Mesenchymal stem cell (in vitro differentiated cells and primary cell): ENCODE measurements at places on chromosomes 7 and 10.

DNA sequence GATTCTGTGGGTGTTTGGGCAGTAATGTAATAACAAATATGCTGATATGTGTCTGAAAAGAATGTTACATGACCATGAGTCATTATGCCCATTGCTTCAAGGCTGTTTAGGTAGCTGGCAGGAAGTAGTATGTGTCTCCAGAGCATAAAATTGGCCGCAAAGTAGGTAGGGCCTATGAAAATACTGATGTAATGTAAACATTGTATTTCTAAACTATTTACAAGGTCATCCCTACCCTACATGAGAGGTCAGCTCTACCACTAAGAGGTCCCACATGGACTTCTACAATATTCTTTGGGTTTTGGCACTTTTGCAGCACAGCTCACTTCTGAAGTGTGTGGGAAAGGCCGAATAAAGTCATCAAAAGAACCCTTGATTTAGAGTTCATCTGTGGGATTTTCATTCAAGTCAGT is 301.9 kb downstream of the AHR start:
- H3K4me3 ChIP-seq: no peak overlapping the region
- no peaks in the 10 kb centered on the region for H3K36me3 ChIP-seq
- no peaks in the 10 kb centered on the region for H3K27me3 ChIP-seq
- peak overlapping the region; percentile 94 for H3K27ac ChIP-seq
- peaks cover 4% of the 10 kb centered on the region for H3K4me1 ChIP-seq

DNA sequence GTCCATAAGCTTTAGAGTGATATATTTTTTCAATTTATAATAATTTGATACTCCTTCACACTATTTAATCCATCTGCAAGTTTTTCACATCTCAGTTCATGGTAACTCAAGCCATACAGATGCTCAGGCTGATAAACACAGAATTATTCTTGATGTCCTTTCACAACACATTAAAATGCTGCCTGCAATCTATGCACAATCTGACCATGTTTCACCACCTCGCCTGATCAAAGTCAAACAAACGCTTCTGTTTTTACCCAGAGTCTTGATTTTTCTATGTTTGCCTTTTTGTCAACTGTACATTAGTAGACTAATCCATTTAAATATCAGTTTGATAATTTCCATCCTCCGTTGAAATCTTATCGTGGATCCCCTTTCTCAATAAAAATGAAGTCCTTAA is 833.8 kb upstream of the KCND2 start:
- no peaks in the 10 kb centered on the region for H3K36me3 ChIP-seq
- H3K27me3 ChIP-seq: no peaks in the 10 kb centered on the region
- H3K4me3 ChIP-seq: no peak overlapping the region
- DNase-seq: no peak
- H3K27ac ChIP-seq: no peak overlapping the region

DNA sequence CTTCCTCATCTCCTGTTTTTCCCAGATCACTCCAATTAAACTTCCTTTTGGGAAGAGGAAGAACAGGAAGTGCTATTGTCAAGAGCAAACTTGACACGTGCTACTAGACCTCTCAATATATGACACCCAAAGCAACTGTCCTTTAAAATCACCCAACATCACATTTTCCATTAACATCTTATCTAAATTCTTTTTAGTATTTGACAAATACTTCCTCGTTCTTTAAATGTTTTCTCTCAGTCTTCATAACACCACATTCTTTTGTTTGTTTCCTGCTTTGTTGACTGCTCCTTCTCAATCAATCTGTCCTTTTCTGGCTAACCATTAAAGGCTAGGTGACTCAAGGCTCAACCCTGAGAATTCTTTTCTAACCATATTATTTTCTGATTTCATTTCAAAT is 7.1 kb upstream of the TFPI2 start:
- no peak overlapping the region for H3K27ac ChIP-seq
- H3K27me3 ChIP-seq: no peaks in the 10 kb centered on the region

DNA sequence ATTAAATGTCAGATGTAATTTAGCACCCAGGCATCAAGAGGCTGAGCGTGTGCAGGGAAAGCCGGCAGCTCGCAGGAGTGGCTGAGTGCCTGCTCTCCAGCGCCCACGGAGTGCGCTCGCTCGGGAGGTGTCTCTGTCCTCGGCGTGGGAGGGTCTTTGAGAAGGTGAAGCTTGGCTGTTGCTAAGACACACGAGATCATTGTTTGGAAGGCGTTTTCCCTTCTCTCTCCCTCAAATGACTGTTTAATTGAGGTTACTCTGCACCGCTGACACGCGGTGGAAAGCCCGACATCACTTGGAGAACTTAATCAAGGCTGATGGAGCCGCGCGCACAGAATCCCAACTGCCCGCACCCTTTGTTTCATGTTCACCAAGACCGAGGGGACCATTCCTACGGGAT is 414.6 kb downstream of the DNAJB6 start:
- H3K27me3 ChIP-seq: no peaks in the 10 kb centered on the region
- H3K4me1 ChIP-seq: no peaks in the 10 kb centered on the region
- no peaks in the 10 kb centered on the region for H3K36me3 ChIP-seq

DNA sequence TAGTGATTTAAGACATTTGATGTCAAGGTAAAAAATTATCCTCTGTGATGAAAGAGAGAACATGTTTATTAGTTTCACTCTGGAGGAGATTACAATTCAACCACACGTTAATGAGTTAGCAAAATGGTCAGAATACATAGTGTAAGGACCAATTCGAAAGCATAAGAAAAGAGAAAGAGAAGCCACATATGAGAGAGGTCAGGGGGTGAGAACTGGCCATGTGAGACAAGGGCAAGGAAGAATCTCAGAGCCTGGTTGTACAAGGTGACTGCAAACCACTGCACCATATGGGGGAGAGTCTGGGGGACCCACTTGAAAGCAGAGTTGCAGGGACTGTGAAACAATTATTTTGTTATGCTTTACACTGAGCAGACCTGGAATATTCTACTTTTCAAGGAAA is 27.7 kb upstream of the BET1 start:
- H3K36me3 ChIP-seq: no peaks in the 10 kb centered on the region
- DNase-seq: no peak
- no peaks in the 10 kb centered on the region for H3K4me1 ChIP-seq
- H3K4me3 ChIP-seq: no peak overlapping the region
- H3K27me3 ChIP-seq: no peaks in the 10 kb centered on the region
- H3K27ac ChIP-seq: no peak overlapping the region

- H3K4me3 ChIP-seq: no peak overlapping the region
- H3K27me3 ChIP-seq: no peaks in the 10 kb centered on the region
- no peak for DNase-seq
- H3K36me3 ChIP-seq: no peaks in the 10 kb centered on the region
- H3K27ac ChIP-seq: peak overlapping the region; percentile 95
- H3K4me1 ChIP-seq: peaks cover 88% of the 10 kb centered on the region
Measured at GRCh38 chr7:2640846-2641316, 9.1 kb downstream of the TTYH3 start.

DNA sequence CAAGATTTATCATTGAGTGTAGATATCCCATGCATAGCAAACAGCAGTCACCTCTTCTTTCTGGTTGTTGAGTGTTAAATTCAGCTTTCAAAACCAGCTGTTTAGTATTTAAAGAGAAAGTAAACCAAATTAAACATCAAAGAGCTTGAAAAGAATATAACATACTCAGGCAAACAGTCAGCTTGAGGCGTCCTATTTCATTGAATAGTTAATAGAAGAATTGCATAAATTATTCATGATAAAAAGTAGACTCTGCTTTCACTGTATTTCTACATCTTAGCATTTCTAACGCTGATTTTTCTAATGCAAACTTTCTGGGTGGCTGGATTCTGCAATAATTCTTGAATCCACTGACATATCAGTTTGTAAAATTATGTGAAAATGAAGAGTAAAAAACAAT is 464.5 kb upstream of the LRRN3 start:
- no peaks in the 10 kb centered on the region for H3K4me1 ChIP-seq
- no peak overlapping the region for H3K27ac ChIP-seq
- H3K4me3 ChIP-seq: no peak overlapping the region
- H3K36me3 ChIP-seq: no peaks in the 10 kb centered on the region
- H3K27me3 ChIP-seq: no peaks in the 10 kb centered on the region

GRCh38 chr10:101158459-101159058 is 27.5 kb downstream of the TLX1 start:
- peaks cover 90% of the 10 kb centered on the region for H3K27me3 ChIP-seq
- H3K4me1 ChIP-seq: no peaks in the 10 kb centered on the region
- no peak overlapping the region for H3K27ac ChIP-seq
- DNase-seq: no peak
- H3K36me3 ChIP-seq: no peaks in the 10 kb centered on the region

DNA sequence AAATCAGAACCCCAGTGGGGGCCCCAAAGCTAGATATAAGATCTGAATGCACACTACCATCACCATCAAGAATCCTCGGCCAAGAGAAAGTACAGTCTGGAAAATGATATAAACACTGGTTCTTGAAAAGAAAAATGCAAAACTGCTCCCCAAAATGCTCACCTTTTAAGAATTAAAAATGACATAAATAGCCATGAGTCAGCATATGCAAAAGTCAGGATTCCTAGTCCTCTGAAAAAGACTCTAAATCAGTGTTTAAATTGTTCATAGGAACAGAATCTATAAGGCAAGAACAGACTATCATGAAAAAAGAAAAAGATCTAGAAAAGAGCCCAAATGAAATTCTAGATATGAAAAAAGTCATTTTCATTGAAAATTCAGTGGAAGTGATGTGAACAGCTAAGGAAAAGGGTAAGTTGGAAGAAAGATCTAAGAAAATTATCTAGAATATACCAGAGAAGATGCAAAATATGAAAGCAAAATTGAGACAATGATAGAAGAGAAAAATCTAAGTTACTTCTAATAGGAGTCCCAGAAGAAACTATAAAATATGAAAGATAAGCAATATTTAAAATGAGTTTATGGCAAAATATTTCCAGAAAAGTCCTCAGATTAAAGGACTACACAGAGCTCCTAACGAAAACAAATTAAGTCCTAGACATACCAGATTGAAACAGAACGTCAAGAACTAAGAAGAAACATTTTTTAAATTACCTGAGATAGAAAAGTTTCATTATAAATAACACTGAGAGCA is 18.9 kb downstream of the HNRNPA2B1 start:
- peak overlapping the region; percentile 25 for H3K27ac ChIP-seq
- H3K27me3 ChIP-seq: no peaks in the 10 kb centered on the region
- peaks cover 8% of the 10 kb centered on the region for H3K36me3 ChIP-seq
- DNase-seq: no peak
- H3K4me3 ChIP-seq: no peak overlapping the region

GRCh38 chr10:79418886-79419595 is 26.4 kb downstream of the ZCCHC24 start:
- H3K4me1 ChIP-seq: peaks cover 19% of the 10 kb centered on the region
- peaks cover 66% of the 10 kb centered on the region for H3K36me3 ChIP-seq
- H3K27me3 ChIP-seq: no peaks in the 10 kb centered on the region
- DNase-seq: no peak
- H3K4me3 ChIP-seq: no peak overlapping the region

DNA sequence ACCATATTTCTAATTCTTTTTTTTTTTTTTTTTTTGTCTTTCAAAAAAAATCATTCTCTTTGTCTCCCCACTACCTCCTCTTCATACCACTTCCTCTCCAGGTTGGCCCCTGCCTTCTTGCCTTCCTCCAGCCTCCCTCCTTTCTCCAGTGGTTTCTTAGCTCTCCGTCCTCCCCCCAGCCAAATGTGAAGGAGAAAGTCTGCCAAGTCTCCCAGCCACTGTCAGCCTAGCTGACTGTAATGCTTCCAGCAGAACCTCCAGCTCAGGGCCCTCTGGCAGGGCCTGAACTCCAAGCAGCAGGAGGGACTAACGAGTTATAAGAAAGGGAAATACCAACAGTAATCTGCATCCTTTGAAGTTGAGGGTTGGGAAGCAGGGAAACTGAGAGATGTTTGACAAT is 35.5 kb upstream of the BICC1 start:
- no peaks in the 10 kb centered on the region for H3K36me3 ChIP-seq
- no peak for DNase-seq
- H3K27ac ChIP-seq: peak overlapping the region; percentile 69
- no peaks in the 10 kb centered on the region for H3K27me3 ChIP-seq

DNA sequence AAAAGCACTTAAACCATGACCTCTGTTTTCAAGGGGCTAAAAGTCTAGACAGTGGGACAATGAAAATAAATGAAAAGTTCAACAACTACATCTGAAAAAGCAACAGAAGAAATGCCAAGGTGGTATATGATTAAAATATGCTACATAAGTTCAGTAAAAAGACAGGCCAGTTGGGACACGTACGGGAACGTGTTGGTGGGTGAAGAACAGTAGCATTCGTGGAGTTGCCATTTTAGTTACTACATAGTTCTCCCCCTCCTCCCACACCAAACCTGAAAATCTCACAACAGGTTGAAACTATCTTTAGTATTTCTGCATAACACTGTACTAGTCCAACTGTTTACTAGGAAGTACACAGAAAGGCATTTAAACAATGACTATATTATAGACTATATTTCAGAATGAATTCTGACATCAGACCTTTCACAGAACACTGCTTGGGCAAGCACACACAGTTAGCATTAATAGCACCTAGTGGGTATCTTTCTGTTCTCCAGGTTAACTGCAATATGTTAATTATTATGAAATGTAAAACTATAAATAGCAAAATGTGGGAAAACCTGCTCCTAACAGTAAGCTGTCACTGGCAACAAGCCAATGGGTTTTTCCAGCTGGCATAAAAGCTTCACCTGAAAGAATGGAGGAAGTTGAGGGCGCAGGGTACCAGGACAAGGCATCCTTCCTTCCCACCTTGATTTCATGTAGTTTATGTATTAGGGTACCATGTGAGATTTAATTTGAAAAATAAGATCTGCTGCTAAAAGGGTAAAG is 135.0 kb downstream of the STRA8 start:
- H3K27me3 ChIP-seq: no peaks in the 10 kb centered on the region
- H3K36me3 ChIP-seq: peaks cover 3% of the 10 kb centered on the region
- H3K4me1 ChIP-seq: no peaks in the 10 kb centered on the region
- H3K4me3 ChIP-seq: no peak overlapping the region
- DNase-seq: no peak
- H3K27ac ChIP-seq: no peak overlapping the region
